Sigmoid colon (tissue), 7 donors: ENCODE measurements at places on chromosomes 7 and 10. TPM values are rescaled to one million over a fixed set of nuclear protein-coding genes. Genes with fewer than 3 reads are reported as not detected.

- DNase-seq, result peak; percentile 26
Observed at GRCh38 chr10:119138346-119139306, 26.9 kb downstream of the SFXN4 start.

- no peak for DNase-seq
Observed at GRCh38 chr10:48238826-48239520, 35.5 kb downstream of the FRMPD2 start.

Gene SUV39H2
- 3.9 TPM for total RNA-seq

- no peak for DNase-seq
Observed at GRCh38 chr7:142597547-142597946, 151.7 kb upstream of the PRSS1 start.

Gene MARVELD1
- 40.7 TPM for total RNA-seq

DNA sequence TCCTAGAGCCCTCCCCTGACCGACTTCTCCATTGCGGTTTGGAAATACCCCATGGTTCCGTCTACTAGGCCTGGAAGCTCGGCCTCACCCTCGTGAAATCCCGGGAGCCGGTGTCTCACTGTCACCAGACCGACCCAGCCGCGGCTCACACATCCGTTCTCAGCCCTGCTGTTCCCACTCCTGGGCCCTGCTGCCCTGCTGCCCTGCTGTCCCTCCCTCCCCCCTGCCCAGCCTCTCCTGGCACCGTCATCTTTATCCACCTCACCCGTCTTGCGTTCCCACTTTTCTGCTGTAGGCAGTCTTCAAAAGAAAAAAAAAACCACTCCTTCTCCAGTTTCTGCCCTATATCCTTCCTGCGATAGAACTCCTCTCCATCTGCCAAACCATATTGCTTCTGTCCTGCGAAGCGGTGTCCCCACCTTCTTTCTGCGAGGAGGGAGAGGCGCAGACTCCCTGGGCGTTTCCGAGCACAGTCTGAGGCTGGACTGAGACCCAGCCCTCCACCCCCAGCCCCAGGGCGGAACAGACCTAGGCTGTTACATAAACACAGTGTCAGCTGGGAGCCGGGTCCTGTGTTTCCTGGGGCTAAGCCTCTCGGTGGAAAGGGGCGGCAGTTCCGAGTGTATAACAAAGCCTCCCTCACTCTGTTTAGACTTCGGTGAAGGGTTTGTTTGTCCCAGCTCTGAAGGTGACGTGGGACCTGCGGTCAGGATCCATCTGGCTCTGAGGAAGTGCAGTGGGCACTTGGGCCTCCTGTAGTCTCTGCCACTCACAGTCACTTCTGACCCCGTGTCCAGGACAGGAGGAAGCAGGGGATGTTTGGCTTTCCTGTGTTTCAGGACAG lies 2.8 kb downstream of the AGAP3 start:
- DNase-seq, result peak; percentile 93

Gene NXPH1
- total RNA-seq, result not detected

Gene TMEM72
- total RNA-seq, result not detected

DNA sequence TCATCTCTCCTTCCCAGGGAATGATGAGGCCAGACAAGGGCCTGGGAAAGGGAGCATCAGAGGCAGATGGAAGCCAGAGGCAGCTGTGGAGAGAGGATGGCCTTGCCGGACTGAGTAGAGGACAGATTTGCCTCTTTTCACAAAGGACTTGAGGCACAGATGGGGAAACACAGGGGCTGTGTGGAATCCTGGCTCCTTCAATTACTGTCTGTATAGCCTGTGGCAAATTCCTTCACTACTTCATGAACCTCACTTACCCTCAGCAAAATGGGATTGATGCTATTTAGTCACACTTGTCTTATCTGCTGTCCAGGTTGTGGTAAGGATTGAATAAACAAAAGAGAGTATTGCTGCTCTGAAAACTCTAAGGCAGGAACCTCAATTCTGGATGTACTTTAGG lies 40.3 kb downstream of the SLC25A28 start:
- no peak for DNase-seq

Gene WDR91
- 11.0 TPM for total RNA-seq

Gene PVRIG
- total RNA-seq, result 0.95 TPM

DNA sequence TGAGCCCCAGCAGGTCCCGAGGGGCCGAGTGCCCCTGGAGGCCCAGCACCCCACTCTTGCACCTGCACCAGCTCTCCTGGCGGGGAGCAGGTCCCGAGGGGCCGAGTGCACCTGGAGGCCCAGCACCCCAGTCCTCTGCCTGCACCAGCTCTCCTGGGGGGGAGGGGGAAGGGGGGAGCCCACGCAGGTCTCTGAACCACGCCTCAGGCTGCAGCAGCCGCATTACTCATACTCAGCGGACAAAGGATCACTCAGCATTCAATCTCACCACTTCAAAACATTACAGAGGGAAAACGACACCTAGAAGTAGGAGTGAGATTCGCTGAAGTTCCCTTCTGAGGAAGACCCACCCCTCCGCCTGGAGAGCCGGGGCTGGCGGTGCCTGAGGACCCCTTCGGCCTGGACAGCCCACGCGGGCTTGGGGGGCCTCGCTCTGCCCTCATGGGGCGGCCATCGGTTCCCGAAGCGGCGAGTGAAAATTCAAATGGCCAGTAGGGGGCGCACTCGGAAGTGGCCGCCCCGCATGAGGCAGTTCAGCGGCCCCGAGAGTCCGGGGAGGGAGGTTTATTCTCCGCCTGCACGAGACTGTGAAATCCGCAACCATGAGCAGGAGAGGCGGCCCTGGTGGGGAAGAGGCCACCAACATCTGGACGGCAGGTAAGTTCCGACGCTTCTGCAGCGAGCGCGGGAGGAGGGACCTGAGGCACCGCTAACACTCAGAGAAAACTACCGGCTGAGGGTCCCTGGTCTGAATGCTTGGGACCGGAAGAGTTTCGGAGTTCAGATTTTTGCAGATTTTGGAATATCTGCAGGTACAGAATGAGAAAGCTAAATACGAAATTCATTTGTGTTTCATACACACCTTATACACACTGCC lies 1.1 kb upstream of the GPER1 start:
- DNase-seq, result peak; percentile 87

GRCh38 chr7:26202019-26202990 lies 760 bp downstream of the CBX3 start:
- peak; percentile 71 for DNase-seq

GRCh38 chr10:94938383-94938782 lies at the start of gene CYP2C9:
Gene CYP2C9, plus strand, starts transcription at chr10:94938658. Its CDS starts 25 bp downstream, at chr10:94938683.
- DNase-seq, result no peak

Gene TMEM213
- not detected for total RNA-seq

Gene PLEKHA1
- 34.1 TPM for total RNA-seq

Gene EPDR1
- total RNA-seq, result 12.2 TPM

GRCh38 chr7:43396187-43396740 lies 186.6 kb upstream of the STK17A start:
- no peak for DNase-seq

DNA sequence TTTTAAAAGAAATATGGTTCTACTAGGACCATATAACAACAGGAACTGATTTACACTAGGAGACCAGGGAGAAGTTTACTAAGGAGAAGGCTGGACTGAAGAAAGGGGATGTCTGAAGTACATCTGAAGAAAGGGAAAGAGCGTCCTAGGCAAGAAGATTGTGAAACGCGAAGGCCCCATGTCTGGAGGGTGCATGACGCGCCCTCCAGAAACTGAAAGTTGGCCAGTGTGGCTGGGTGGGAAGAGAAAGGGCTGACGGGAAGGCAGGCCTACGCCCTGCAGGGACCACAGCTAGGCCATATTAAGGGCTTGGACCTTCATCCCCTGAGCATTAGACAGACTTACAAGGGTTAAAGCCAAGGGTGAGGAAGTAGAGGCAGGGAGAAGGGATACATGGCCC lies 158.0 kb downstream of the TRIL start:
- peak; percentile 70 for DNase-seq

Gene ADARB2
- 5.0 TPM for total RNA-seq

Gene NEBL
- total RNA-seq, result 1.3 TPM

DNA sequence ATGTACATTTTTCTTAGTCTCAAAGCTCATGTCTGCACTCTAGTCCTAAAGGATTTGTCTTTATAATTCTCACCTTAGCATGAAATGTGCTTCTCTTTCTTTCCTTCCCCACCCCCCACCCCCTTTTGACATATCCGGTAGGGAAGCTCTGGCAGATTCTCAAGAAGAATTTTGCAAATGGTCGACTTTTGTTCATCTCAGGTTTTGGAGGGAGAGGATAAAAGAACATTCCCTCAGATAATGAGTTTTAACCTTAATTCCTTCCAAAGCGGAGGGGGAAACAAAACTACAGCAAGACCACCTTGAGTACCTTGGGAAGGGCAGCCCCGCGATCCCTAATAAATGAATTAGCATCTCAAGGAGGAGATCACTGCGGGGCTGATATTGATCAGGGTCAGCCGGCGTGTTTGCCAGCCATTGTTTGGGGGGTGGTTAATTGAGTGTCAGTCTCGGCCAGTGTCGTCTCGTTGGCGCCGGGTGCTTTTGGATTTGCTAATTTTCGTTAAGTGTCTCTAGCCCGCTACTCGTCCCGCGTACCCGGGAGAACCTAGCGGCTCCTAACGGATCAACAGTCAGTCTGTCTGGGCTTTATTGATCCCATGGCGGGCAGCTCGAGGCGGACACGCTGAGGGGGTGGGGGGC lies 874 bp upstream of the BAMBI start:
- DNase-seq, result peak; percentile 73

GRCh38 chr7:34042406-34042805 lies 137.1 kb downstream of the BMPER start:
- DNase-seq, result no peak

DNA sequence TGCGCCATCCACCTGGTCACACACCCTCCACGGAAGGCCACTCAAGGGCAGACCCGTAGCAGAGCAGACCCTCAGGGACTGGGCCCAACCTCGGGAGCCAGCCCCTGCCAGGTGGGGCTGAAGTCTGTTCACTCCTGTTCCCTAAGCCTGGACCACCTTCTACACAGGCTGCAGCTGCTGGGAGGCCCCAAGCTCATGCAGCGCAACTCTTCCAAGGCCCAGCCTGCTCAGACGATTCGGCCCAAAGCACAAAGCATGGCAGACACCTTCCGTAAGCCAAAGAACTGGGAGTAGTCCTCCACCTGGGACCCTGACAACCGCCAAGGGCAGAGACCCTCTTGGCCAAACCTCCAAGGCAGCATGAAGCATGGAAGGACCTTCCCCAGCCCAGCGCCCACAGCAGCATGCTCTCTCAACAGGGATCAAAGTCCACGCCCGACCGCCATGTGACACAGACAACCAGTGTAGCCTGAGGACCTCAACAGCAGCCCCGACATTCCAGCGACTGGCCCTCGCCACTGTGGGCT lies 11.5 kb downstream of the SHH start:
- no peak for DNase-seq

GRCh38 chr10:52378124-52378523 lies 64.0 kb downstream of the DKK1 start:
- no peak for DNase-seq

GRCh38 chr7:28142650-28143049 lies 37.9 kb downstream of the JAZF1 start:
- DNase-seq, result no peak

Gene CYP3A5
- total RNA-seq, result 4.6 TPM

Gene TSPAN13
- total RNA-seq, result 4.1 TPM

Gene METTL27
- total RNA-seq, result 2.9 TPM

GRCh38 chr7:118169146-118169545 lies 14.8 kb upstream of the LSM8 start:
- DNase-seq, result no peak

- DNase-seq, result peak; percentile 64
Observed at GRCh38 chr10:73797324-73798025, 12.1 kb downstream of the ZSWIM8 start.

GRCh38 chr7:117132321-117133120 lies 179.2 kb downstream of the ST7 start:
- no peak for DNase-seq

DNA sequence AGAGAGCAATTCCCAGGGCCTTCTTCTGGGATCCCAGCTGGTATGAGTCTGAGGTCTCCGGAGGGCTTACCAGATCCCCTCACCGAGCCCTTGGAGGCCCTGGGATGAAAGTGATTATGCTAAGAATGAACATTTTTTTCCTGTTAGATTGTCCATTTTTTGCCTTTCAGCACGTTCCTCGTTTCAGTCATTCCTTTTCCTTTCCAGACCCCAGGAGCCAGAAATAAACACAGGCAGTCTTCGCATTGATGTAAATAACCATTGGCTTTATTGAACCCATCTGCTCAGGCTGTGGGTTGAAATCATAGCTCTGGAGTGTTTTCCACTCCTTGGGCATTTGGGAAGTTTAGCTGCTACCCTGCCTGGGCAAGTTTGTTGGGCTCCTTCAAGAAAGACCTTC lies 320.9 kb upstream of the AUTS2 start:
- no peak for DNase-seq
